ENCODE measurements at places on chromosomes 13 and 19. TPM values are rescaled to one million over a fixed set of nuclear protein-coding genes. Genes with fewer than 3 reads are reported as not detected.

Gene HCN2
- polyA plus RNA-seq, result 0.40 TPM

GRCh38 chr19:51144482-51145045, 2.5 kb downstream of the SIGLEC7 start:
- DNase-seq, result no peak

Gene CLEC17A
- 0.29 TPM for polyA plus RNA-seq

Gene CYP2B6
- not detected for polyA plus RNA-seq

DNA sequence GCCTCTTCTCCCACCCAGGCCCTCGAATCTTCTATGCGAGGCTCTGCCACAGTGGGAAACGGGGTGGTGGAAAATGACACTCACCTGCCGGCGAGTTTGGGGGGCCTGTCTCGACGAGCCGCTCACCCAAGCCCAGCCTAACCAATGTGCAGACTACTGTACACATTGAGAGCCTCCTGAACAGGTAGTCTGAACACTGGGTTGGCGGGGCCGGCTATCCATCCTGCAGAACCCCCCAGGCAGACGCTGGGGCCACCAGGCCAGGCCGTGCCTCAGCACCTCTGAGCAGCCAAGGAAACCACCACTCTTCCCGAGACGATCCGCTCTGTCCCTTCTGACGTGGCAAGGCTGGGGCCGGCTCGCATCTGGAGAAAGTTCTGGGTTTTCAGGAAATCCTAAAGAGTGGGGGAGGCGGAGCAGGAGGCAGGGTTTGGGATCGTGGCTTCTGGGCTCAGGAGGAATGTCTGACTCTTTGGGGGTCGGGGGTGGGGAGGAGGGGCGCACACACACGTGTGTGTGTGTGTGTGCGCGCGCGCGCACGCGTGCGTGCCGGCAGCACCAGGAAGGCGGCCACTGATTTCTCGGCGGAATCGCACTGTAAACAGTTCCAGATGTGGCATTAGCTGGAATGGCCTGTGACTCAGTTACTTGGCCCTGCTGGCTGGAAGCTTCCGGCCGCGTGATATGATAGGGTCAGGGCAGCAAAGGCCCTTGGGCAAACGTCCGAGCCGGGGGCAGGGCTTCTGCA, 18.5 kb downstream of the TMED1 start:
- DNase-seq, result no peak

GRCh38 chr13:37741536-37741935, 128.0 kb downstream of the TRPC4 start:
- no peak for DNase-seq

Gene NLRP7
- not detected for polyA plus RNA-seq

- no peak for DNase-seq
Measured at GRCh38 chr13:30037306-30037705, 186.9 kb upstream of the UBL3 start.

Gene SLC27A1
- 16.5 TPM for polyA plus RNA-seq

- no peak for DNase-seq
Measured at GRCh38 chr13:29753618-29754472, 96.6 kb downstream of the UBL3 start.

- no peak for DNase-seq
Measured at GRCh38 chr19:17300992-17301619, 2.1 kb downstream of the ABHD8 start.

DNA sequence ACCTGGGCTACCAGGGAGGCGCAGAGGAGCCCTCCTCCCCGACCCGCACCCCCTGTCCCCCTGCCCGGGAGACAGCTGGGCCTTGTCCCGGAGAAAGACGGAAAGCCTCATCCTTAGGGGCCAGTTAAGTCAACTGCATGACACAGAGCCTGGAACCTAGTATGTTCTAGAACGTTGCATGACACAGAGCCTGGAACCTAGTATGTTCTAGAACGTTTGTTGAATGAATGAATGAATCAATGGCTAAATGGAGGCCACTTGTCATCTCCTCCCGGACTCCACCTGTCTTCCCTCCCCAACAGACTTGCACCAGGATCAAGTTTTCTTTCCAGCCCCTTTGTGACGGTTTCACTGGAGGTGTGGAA, 706 bp downstream of the SERP2 start:
- DNase-seq, result no peak

DNA sequence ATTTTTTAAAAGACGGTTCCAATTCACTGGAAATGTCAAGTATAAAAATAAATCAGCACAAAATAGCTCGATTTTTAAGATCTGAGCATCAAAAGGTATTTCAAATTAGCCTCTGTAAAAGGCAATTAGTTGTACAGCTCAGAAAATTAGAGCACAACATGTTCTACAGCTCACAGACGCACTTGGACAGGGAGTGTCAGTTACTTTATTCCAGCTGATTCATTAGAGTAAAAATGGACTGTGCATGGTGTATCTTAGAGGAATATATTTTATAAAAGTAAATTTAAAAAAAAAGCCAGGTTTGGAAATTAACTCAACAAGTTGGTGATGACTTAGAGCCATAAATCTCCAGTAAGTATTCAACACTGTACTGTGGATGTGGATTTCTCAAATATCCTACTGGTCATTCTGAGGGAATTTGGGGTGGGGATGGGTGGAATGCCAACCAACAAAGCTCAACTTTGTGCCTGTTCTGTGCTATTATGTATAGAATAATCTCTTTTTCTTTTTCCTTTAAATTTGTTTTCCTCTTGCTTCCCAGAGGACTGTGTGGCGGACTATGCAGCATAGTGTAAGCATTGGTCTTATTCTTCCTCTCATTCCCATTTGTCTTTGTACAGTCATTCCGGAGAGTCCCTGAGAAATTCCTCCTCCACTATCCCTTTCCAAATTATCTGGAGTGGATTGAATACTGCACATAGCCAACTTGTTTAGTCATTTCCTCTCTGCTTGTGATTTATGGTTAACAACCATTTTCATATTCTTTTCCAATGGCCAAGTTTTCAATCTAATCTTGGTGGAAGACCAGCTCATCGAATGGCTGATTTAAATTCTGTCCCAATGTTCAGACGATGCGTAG, 169.3 kb downstream of the DCT start:
- no peak for DNase-seq

GRCh38 chr13:39577838-39578491, 25.0 kb downstream of the LHFPL6 start:
- DNase-seq, result no peak

DNA sequence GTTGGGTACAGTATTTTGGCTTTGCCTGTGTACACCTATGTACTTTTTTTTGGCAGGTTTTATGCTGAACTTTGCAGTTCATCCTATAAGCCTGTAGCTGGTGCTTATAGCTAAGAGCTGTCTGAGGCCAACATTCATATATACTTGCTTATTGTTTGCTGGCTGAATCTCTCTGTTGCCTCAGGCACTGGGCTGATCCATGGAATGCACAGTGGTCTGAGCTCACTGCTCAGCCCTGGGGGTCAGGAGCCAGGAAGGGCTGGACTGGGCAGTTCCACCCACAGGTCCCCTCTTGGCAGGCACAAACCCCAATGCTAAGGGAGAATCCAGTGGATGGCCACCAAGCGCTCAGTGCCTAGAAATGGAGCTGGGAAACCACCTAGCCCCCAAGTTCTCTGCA, 308.7 kb downstream of the MYO16 start:
- DNase-seq, result no peak

DNA sequence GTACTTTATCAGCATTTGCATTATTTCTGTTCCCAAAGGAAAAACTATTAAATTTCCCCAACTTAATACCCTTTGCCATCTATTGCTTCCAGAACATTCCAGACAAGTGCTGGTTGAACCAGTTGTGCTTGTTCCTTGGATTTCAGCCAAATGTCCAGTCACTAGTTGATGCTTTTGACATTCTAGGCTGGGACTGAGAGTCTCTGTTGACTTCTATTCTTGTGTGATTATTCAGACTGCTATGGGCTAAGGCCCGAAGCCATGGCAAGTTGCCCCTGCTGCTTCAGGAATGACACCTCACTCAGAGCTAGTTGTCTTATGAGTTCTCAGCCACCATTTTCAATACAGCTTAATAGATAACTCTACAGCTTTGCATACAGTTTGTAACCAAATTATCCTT, 458.1 kb upstream of the ARGLU1 start:
- DNase-seq, result no peak

- DNase-seq, result no peak
Measured at GRCh38 chr13:82330499-82330898, 1551.8 kb downstream of the SLITRK1 start.

- no peak for DNase-seq
Measured at GRCh38 chr13:42924344-42924743, 67.7 kb downstream of the EPSTI1 start.

- no peak for DNase-seq
Measured at GRCh38 chr13:44810061-44810840, 179.0 kb downstream of the NUFIP1 start.

Gene IRS2
- 6.7 TPM for polyA plus RNA-seq

GRCh38 chr19:1577090-1577928, 9.2 kb upstream of the MEX3D start:
- no peak for DNase-seq

Gene OSCAR
- polyA plus RNA-seq, result 0.50 TPM

DNA sequence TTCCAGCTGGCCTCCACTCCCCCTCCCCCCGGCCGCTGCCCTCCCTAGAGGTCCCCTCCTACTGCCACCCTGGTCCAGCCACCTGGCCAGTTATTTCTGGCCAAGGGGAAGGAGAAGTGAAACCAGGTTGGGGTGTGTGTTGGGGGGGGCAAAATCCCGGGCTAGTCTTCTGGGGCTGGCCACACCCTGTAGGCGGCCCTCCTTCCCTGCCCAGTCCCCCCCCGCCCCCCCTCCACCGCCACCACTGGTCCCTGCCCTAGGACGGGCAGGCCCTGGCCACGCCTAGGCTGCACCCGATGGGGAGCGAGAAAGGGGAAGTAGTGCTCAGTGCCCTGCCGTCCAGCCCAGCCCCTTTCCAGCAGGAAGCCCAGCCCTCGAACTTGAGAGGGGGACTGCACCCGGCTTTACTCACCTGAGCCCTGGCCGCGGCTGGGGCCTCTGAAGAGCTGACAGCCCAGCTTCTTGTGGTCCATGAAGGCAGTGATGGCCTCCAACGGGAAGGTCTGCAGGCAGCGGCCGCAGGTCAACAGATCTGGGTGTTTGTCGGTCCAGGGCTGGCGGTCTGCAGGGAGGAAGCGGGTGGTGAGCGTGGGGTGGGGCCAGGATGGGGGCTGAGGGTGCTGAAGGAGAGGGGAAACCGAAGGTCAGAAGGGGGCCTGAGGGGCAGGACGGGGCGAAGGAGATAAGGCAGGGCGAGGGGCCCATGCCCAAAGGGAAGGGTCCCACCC, 813 bp downstream of the ZNF296 start:
- no peak for DNase-seq

DNA sequence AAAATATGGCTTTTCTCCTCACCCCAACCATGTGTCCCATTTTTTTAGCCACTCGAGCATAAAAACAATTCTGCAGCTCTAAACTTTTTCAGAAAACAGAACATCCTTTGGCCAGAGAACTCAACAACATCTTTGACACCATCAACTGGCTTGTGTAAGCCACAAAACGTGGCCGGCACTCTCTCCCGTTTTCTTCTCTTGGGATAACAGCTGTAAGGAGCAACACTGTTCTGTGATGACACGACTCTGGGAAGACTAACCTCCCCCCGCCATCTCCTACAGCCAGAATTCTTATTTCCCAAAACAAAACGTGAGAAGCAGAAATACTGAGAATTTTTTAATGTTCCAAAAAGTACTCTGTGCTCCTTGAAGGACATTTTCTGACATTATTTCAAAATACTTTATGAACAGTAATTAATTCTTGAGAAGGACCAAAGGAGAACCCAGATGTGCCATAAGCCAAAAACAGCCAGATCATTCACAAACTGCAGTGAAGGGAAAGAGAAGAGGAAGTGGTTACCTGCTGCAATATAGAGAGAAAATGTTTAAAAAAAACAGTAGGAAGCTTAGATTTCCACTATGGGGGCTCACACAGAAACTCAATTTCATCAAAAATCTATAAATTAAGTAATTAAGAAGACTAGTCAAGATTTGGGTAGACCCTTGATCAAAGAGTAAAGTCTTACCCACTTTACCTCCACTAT, 25.8 kb downstream of the COL4A1 start:
- DNase-seq, result no peak

Gene SYCN
- polyA plus RNA-seq, result not detected

Gene ZSCAN4
- polyA plus RNA-seq, result not detected

Gene RXFP2
- 9.2 TPM for polyA plus RNA-seq

GRCh38 chr13:91904597-91904996, 506.2 kb downstream of the GPC5 start:
- DNase-seq, result no peak

GRCh38 chr13:92187378-92187989, 789.1 kb downstream of the GPC5 start:
- DNase-seq, result peak; percentile 24

DNA sequence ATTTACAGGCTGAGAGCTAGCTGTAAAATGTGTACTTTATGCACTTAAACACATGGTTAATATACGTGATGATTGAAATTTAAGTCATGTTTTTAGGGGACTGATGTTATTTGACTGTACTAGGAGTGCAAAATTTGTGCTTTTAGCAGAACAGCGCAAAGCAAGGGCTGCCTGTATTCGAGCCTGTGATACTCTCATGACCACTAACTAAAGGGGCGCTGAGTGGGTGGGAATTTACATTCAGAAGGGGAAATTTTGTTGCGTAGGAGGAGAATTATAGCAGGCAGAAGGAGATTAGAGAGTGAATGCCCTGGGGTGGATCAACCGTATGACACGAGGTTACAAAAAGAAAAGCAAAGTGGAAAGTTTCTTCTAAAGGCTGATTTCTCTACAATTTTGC, 271.8 kb upstream of the HTR2A start:
- no peak for DNase-seq

Gene GSX1
- not detected for polyA plus RNA-seq

Gene ZNF534
- polyA plus RNA-seq, result 0.59 TPM

DNA sequence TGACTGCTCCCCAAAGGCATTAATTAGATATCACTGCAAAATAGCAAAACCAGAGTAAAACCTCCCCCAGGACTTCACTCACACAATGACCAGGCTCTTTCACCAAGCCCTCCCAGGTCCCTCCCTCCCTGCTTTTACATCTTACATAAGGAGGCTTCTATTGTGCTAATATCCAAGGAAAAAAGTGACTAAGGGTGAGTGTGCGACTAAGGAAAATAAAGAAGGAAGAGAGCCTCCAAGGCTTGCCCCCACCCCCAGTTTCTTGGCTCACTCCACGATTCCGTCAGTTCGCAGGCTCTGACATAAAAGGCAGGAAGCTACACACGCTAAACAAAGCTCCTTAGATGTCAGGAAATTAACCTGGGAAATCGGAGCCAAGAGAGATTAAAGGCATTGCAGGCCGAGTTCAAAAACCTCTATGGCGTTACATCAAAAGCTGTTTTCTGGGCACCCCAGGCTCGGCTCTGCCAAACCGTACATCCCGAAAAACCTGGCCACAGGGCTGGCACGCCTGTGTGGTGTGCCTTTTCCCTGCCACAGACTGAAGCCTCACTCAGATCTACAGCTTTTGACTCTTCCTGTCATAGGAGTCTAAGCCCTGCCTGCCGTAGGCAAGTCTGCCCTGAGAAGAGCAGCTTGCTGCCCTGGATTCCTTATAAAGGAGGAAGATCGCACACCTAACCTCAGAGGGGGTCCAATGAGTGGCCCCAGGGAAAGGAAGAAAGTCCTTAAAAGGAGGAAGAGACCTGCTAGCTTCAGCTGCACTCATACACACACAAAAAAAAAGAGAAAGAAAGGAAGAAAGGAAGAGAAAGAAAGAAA, 67.0 kb upstream of the SERP2 start:
- DNase-seq, result no peak

Measured in left renal pelvis (tissue), 4 donors.